ENCODE measurements at places on chromosomes 6 and 20.

DNA sequence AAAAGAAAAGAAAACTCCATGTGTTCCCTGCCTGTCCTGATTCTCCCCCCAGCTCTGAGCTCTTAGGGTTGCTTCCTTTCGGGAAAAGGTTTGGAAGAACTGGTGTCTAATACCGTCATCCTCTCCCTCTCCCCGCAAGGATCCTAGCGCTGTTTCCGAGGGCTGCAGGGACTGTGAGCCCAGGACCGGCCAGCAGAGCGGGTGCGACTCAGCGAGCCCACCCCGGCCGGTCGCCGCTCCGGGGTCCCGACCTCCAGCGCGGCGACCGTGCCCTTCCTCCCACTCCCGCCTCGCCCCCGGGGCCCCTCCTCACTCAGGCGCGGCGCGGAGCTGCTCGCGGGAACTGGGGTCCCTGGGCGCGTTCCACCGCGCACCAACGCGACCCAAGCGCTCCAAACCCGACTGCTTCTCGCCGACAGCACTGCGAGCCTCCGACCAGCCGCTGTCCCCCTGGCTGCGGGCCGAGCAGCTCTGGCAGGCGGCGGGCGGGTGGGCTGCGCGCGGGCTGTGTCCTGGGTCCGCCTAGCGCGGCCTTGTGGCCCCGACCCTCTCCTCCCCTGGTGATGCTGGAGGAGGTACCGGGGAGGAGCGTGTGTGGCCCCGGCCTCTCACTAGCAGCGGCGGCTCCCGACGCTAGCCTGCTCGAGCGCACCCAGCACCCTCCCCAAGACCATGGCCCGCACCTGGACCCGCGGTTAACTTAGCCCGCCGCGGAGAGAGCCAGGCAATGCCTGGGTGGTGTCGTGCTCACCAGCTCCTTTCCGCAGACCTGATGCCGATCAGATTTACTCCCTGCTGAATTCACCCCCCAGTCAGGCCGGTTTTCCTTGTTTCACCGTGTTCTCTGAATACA lies at the start of gene PLA2G7:
TSS of gene PLA2G7 (minus strand) at position 509 of the 853 bp plus-strand sequence. CDS start 12,484 bp downstream, outside the sequence.
- peak within 1 kb of the TSS; percentile 68 for H3K27ac ChIP-seq
- peak within 1 kb of the TSS; percentile 67 for H3K4me3 ChIP-seq
- DNase-seq: no peak

- no peak for DNase-seq
- H3K4me3 ChIP-seq: peak overlapping the region; percentile 67
- H3K27me3 ChIP-seq: no peaks in the 10 kb centered on the region
- H3K27ac ChIP-seq: peak overlapping the region; percentile 95
- no peaks in the 10 kb centered on the region for H3K36me3 ChIP-seq
Measured at GRCh38 chr6:42141603-42142117, 760 bp downstream of the C6orf132 start.

- no peaks in the 10 kb centered on the region for H3K4me1 ChIP-seq
- H3K27ac ChIP-seq: no peak overlapping the region
- no peak for DNase-seq
- no peaks in the 10 kb centered on the region for H3K36me3 ChIP-seq
- no peaks in the 10 kb centered on the region for H3K27me3 ChIP-seq
Measured at GRCh38 chr20:43306837-43307236, 117.1 kb upstream of the PTPRT start.

- DNase-seq: no peak
- H3K4me1 ChIP-seq: no peaks in the 10 kb centered on the region
- H3K36me3 ChIP-seq: no peaks in the 10 kb centered on the region
- H3K27ac ChIP-seq: no peak overlapping the region
Measured at GRCh38 chr6:71181565-71181964, 107.0 kb upstream of the OGFRL1 start.

- no peak overlapping the region for H3K27ac ChIP-seq
- peaks cover 8% of the 10 kb centered on the region for H3K36me3 ChIP-seq
- H3K4me1 ChIP-seq: no peaks in the 10 kb centered on the region
Measured at GRCh38 chr20:18545566-18545965, 21.7 kb upstream of the SMIM26 start.

- no peaks in the 10 kb centered on the region for H3K36me3 ChIP-seq
- H3K27ac ChIP-seq: no peak overlapping the region
- H3K27me3 ChIP-seq: no peaks in the 10 kb centered on the region
- H3K4me1 ChIP-seq: no peaks in the 10 kb centered on the region
- no peak for DNase-seq
Measured at GRCh38 chr6:152721956-152722355, 24.3 kb downstream of the MYCT1 start.

- H3K36me3 ChIP-seq: no peaks in the 10 kb centered on the region
- DNase-seq: peak; percentile 76
- no peaks in the 10 kb centered on the region for H3K27me3 ChIP-seq
- H3K4me1 ChIP-seq: peaks cover 6% of the 10 kb centered on the region
- H3K4me3 ChIP-seq: peak overlapping the region; percentile 82
Measured at GRCh38 chr20:18058661-18059467, 1.1 kb upstream of the OVOL2 start.

GRCh38 chr20:4369798-4370124 lies 351.9 kb upstream of the PRND start:
- DNase-seq: no peak
- no peaks in the 10 kb centered on the region for H3K4me1 ChIP-seq
- no peak overlapping the region for H3K27ac ChIP-seq
- H3K36me3 ChIP-seq: no peaks in the 10 kb centered on the region
- H3K27me3 ChIP-seq: no peaks in the 10 kb centered on the region

- H3K27me3 ChIP-seq: no peaks in the 10 kb centered on the region
- DNase-seq: no peak
- no peaks in the 10 kb centered on the region for H3K36me3 ChIP-seq
- H3K4me3 ChIP-seq: no peak overlapping the region
Measured at GRCh38 chr6:157716251-157716995, 106.6 kb upstream of the SNX9 start.
